ENCODE measurements at places on chromosomes 1 and 21.

- DNase-seq: no peak
These were observed 357.4 kb downstream of the LMX1A start for GRCh38 chr1:164999146-164999545.

DNA sequence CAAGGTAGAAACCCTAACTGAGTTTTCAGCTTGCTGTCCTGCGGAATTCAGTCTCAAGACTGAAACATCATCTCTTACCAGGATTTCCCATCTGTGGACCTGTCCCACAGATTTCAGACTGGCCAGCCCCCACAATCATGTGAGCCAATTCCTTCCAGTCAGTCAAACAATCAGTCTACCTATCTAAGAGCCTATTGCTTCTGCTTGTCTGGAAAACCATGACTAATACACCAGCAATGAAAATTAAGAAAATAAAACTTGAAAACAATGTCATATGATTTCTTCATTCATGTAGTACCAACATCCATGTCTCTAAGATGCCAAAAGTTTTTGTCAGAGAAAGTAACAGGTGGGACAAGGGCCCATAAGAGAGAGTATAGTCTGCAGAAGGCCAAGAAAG, 57.6 kb upstream of the CRB1 start:
- no peak for DNase-seq

DNA sequence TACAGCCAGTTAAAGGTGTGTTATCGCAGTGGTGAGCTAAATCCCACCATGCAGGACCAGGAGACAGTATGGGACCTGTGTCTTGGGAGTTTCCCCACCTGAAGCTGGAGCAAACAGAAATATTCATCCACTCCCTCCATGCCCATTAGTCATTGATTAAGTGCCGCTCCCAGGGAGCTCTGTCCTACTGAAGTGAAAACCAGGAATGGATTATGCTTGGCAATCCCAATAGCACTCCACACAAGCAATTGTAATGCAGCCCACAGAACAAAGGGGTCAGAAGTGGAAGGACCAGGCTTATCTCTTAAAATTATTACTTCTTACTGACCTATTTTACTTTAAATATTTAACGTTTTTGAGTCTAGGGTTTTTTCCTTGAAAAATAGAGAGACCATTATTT, 1005.4 kb downstream of the ADGRL2 start:
- DNase-seq: no peak

- DNase-seq: no peak
These were observed 68.0 kb upstream of the CYYR1 start for GRCh38 chr21:26641062-26641461.

GRCh38 chr1:66984491-66984890, 59.7 kb downstream of the MIER1 start:
- no peak for DNase-seq

- DNase-seq: no peak
These were observed 1.9 kb downstream of the LHX4 start for GRCh38 chr1:180231936-180232335.

DNA sequence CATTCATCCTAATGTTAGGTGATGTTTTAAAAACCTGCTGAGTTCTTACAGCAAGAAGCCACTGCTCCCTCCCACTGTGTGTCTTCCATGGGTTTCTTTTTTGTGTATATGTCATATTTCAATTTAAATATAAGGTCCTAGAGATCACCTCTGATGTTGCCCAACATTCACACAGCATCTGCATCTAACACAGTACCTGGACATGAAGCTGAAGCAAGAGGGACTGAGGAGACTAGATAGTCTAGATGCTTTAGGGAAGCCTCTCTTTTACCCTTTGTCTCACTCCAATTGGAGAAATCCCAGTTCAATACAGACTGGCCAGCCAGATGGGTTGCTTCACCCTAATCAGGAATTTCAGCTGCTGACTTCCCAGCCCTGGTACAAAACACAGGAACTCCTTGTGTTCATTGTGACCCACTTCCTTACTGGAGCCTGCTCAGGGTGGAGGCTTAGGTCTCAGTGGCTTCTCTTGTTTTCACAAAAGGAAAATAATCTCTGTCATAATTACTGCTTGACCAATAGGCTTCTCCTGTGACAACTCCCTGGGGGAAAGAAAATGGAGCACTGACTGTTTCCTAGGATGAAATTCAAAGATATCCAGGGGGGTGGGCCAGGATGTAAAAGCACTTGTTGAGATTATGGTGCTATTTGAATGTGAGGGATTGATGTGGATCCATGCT, 17.3 kb downstream of the BTG2 start:
- DNase-seq: no peak

GRCh38 chr1:176144526-176144925, 62.6 kb downstream of the COP1 start:
- DNase-seq: no peak

Measured in ELR (cell line).